Stimulated activated CD4-positive, alpha-beta T cell treated with anti-CD3 and anti-CD28 coated beads, Interleukin-2, amount 100 ng/mL, for 24 hours (primary cell): ENCODE measurements at places on chromosomes 5 and 9.
A peak's percentile ranks its signal among the peaks of the same experiment; 100 is the strongest.

GRCh38 chr9:97910357-97910756 is 11.9 kb downstream of the TRMO start:
- DNase-seq: no peak

DNA sequence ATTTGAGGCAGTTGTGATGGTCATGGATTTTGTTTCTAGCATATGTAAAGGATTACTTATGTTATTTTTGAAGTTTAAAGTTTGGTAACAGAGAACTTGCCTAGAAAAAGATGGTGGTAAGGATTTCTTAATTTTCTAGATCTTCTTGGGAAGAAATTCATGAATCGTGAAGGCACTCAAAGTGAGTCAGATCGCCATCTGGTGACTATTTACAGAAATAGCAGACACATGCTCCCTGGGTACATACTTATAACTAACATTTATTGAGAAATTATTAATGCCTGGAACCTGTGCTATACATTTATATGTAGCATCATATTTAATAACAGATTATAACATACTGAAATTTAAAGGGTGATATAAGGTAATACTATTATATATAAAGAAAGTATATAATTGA is 299.7 kb downstream of the IZUMO3 start:
- DNase-seq: no peak

DNA sequence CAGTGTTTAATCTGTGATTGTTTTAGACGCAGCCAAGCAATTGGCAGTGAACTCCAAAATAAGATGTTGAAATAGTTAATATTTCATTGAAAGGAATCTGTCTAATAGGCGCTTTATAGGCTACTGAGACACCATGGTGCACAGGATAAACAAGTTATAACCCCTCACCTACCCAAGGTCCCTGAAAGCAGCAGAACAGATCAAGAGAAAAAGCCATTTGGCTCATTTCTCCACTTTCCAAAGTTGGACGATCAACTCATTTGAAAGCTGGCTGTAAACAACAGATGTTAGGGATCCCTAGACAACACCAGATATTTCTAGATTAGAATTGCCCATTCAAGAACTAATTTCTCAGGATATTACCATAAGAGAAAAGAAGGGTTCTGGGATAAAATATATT is 4.9 kb downstream of the PUM3 start:
- no peak for DNase-seq

- DNase-seq: no peak
Observed at GRCh38 chr9:14270358-14271092, 43.4 kb downstream of the NFIB start.

DNA sequence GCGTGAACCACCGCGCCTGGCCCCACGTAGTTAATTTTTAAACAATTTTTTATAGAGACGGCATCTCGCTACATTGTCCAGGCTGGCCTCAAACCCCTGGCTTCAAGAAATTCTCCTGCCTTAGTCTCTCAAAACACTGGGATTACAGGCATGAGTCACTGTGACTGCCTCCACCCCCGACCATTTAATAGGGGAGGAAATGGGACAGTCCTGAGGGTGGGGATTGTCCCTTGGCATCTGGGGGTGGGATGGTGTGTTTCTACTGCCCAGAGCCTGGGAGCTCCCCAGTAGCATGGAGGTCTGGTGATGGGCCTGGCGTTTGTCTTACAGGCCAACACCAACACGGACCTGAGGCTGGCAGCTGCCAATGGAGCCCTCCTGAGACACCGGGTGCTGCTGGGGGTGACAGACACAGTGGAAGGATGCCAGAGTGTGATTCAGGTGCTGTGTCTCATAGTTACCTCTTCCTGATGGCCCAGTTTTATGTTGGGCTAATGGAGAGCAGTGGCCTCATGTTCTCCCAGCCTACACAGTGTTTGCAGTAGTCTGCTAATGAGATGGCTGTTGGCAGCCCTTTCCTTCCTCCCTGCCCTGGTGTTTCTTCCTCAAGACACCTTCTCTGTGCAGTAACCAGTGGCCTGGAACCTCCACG is 22.5 kb downstream of the TMEM268 start:
- no peak for DNase-seq

DNA sequence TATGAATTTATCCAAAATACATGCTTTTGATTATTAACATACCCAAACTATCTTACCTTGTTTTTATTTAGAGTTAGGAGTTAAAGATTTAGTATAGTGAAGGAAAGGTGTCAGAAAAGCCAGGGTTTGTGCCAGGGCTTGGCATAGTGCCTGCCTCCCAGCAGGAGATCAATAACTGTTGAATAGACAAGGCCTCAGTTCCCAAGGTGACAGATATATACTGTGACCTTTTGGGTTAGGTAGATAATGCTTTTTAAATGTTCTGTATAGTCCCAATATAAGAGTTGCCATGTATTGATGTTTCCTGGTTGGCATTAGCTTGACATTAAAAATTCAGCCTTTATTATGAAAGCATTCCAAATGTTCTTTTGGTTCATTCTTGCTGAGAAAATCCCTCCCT is 121.8 kb downstream of the MCTP1 start:
- DNase-seq: no peak

- peak; percentile 83 for DNase-seq
Observed at GRCh38 chr9:136847826-136848392, 1.3 kb upstream of the PHPT1 start.

- no peak for DNase-seq
Observed at GRCh38 chr9:18046068-18046467, 427.9 kb upstream of the ADAMTSL1 start.

GRCh38 chr5:139481580-139482049 is 943 bp downstream of the STING1 start:
- DNase-seq: peak; percentile 24

DNA sequence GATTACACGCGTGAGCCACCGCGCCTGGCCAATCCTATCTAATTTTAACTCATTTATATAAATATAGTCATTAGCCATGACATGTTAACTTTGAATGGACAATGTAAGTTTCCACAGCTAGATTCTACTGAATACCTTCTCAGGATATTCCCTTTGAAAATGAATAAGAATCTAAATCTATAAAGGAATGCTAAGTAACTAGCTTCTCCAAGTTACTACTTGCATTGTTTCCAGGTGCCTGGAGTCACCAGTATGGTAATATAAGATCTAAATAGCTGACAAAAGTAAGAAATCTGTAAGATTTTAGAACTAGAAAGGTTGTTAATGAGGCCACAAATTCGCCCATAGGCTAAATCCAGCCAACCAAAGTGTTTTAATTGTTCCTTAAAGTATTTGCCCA is 189.1 kb upstream of the SLC12A2 start:
- DNase-seq: no peak

DNA sequence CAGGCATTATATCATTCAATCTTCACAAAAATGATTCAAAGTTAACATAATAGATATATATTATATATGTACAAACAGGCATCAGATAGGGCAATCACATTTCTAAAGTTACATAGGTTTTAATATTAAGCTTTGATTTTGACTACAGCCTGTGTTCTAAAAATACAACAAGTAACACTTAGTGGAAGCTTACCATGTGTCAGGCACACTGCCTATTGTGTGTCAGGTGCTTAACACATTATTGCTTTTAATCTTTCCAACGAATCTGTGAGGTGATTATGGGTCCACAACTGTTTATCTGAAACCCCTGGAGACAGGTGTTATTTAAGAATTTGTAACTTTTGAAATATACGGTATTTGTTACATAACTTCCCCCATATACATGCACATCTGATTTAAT is 25.2 kb downstream of the FBN2 start:
- no peak for DNase-seq

- no peak for DNase-seq
Observed at GRCh38 chr5:66869347-66869746, 273.2 kb downstream of the MAST4 start.

- DNase-seq: no peak
Observed at GRCh38 chr5:127826011-127826410, 122.8 kb downstream of the CCDC192 start.

- peak; percentile 33 for DNase-seq
Observed at GRCh38 chr9:22079873-22080341, 70.8 kb upstream of the CDKN2B start.

GRCh38 chr5:152811988-152812387 is 406.9 kb upstream of the NMUR2 start:
- no peak for DNase-seq

GRCh38 chr9:109780453-109781033 is 545 bp downstream of the PALM2AKAP2 start:
- DNase-seq: no peak

DNA sequence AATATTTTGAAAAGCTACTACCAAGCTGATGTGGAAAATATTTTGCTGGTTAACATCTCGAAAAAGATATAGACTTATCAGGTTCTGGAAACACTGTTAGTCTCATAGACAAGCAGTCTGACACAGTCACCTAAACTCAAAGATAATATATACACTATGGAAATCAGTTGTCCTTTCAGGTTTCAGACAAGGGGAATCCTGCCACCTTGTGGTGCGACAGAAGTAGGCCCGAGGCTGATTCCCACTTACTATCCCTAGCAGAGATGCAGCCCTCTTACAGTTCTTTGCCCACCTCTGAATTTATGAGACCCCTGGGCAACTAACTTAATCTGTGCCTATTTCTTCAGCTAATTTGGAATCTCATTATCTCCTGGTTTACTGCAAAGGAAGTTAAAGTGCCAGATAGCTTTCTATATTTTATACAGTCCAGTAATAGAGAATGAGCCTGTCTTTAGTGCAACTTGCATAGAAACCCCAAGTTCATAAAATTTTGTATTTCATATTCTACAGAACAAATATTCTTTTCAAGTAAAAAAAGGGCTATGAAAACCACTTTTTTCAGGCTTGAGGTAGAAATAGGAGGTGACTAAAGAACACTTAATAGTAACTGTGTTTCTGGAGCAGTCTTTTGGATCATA is 16.9 kb downstream of the RAD1 start:
- peak; percentile 68 for DNase-seq

- no peak for DNase-seq
Observed at GRCh38 chr5:144009116-144009515, 161.3 kb downstream of the YIPF5 start.

GRCh38 chr5:10528056-10528816 is 35.6 kb upstream of the ANKRD33B start:
- DNase-seq: no peak

DNA sequence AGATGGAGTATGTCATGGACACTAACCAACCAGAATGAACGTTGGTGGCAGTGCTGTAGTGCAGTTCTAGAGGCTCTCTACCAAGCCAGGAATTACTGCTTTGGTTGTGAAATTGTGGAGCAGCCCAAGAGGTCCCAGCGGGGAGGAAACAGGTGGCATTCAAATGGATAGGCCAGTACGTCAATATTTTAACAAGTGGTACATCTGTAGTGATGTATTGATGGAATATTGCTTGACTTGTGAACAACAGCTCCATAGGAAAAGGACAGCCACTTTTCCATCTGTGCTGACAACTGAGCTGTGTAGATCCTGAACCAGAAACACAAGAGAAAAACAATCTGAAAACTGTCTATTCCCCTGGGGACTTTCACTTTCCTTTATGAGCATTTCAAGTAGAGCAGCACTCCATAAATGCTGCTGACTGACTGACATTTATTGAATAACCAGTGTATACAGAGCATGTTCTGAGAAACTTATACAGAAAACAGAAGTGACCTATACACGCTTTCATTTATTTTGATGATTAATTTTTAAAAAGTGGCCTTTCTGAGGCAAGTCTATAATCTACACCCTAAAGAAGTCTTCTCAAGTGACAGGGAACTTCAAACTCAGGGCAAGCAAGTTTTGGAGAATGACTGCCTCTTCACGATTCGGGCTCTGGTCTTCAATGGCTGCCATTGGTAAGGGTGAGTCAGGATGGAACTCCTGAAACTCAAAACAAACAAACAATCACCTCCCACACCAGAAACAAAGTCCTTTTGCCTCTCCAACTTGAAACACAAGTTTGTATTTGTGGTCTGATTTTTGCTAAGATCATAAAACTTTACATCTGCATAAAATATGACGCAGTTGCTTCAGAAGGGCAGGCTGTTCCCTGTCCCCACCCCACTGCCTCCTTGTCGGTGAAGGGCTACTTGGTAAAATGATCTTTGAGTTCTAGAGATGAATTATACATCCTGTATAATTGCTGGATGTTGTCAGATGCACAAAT is 362.4 kb downstream of the NDUFS4 start:
- no peak for DNase-seq

DNA sequence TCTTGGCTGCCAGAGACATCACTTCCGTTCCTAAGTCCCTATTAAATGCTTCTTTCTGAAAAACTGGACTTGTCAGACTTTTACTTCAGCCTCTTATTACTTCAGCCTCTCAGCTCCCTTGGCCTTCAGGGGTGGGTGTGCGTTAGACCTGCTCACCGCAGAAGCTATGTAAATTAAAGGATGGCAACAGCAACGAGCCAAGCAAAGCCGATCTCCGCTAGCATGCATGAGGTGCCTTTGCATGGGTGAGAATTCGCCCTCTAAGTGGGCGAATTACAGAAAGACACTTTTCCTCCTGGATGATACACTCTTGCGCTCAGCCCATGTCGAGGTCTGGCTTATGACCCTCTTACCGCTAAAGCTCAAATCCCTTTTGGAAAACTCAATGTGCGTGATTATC is 10.9 kb upstream of the IL3 start:
- no peak for DNase-seq

DNA sequence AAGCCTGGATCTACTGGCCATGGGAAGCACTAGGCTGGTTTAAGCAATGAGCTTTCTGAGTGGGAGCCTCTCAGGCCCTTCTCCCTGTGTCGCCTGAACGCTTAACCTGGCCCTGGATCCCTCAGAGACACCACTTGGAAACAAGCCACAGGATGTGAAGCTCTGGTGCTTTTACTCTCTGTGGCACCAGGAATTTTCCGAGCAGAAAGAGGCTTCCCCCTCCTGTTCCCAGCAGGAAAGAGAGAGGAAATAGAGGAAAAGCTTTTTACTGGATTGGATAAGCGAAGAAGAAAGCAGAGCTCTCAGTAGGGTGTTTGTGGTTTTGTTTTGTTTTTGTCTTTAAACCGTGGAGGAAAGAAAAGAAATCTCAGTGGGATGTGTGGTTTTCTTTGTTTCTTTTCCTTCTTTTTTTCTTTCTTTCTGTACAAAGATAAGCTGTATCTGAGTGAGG is 34.5 kb downstream of the COL15A1 start:
- no peak for DNase-seq

GRCh38 chr5:35012796-35013195 is 35.0 kb downstream of the AGXT2 start:
- DNase-seq: no peak

GRCh38 chr9:113682297-113682771 is 193.8 kb upstream of the ZNF618 start:
- peak; percentile 73 for DNase-seq
